Endodermal cell (in vitro differentiated cells): ENCODE measurements at places on chromosomes 7 and 10.

DNA sequence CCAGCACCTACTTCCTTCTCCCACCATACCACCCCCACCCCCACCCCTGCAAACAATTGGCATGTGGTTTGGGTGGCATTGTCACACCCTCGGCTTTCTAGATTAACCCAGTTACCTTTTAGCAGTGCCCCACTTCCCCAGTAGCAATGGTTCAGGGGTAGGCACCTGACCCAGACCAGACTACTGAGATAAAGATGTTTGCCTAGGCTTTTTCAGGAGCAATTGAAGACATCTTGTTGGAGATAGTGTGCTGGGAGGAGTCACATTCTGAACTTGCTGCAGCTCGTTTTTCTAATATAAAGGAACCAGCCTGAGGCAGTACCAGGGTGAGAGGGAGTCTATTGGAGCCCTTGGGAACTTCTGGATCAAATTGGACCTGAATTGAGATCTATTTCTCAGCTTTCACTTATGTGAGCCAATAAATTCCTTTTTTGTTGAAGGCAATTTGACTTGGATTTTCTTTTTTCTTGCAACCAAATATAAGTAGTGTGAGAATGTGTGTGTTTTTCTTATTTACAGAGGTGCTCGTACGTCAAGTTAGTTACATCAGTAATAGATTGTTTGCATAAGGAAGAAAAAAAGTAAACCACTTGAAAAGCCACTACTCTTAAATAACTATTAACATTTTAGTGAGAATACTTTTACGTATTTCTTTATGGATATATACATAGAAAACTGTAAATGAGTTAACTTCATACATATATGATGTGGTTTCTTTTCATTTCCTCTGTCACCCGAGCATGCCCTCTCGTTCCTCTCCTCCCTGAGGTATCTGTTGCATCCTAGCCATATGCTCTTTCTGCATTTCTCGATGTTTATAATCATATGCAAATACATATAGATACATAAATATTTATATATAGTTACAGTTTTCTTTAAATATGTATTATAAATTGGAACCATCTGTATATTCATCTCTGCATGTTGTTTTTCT lies 38.0 kb downstream of the RAB18 start:
- no peak for DNase-seq

DNA sequence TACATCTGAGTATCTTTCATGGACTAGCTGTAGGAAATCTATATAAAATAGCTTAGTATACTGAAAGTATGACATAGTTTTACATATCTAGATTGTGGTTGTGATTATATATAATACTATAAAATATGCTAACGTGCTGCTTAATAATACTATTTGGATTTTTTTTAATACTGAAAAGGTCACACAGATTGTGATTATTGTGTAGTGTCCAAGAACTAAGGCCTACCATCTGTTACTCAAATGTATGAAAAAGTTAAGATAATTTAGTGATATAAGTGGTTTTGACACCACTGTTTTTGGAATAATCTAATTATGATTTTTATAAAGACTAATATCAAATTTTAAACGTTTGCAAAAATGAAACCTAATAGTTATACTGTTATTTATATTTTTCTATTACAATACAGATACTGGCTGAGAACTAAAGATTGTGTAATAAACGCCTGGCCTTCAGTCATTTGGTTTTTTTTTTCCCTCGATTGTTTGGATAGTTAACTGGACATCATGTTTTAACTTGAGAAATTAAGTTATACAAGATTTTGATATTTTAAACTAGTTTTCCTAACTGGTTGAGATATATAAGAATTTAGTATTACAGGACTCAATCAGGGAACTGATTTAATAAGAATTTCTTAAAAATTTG lies 12.6 kb downstream of the PTEN start:
- no peak for DNase-seq

DNA sequence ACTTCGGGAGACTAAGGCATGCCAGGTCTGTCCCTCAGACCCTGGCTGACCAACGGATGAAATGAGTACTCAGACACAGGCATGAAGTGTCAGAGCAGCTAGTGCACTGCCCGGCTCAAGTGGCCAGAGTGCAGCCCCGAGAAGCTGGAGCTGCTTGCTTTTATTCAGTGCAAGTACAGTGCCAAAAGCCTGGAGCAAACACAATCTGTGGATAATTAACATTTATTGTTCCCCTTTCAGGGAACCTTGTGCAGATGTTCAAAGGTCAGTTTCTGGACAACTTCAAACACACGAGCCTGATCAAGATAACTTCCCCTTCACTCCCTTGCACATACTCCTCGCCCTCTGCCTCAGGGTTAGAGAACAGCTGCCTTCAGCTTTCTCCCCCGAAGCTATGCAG lies 7.9 kb upstream of the ATE1 start:
- no peak for DNase-seq

DNA sequence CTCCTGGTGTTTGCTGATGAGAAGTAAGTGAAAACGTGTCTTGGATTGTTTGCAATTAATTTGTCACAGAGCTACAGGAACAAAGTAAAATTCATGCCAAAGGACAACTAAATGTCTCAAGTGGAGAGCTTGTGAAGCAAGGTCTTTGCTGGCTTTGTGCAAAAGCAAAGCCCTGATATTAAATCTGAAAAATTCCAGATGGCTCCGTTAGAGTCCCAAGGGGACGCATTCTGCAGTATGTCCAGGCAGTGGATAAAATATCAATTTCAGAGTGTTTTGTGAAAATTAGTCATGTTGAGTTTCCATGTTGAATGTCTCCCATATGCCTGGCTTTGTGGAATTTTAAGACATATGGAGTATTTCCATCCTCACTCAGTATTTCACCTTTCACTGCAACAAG lies 102.5 kb upstream of the PTN start:
- no peak for DNase-seq

GRCh38 chr7:22350466-22351328 lies 6.3 kb downstream of the RAPGEF5 start:
- no peak for DNase-seq

GRCh38 chr7:71488308-71488707 lies 356.4 kb downstream of the GALNT17 start:
- DNase-seq = no peak

GRCh38 chr7:32103361-32103760 lies 33.2 kb upstream of the PDE1C start:
- DNase-seq = no peak

DNA sequence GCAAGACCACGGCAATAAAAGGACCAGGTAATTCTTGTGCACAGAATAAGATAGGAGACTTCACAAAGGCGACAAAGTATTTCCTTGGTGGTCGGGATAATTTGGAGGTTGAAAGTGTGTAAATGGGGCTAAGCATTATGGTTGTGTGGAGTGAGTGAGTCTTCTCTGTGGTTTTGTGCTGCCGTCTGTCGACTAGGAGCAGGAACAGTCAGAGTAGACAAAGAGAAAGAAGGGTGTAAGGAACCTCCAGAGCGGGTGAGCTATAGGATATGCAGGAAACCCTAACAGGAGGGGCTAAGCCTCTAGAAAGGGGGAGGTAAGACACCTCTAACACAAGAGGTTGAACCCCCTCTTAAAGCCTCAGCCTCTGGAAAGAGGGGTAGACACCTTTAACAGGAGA lies 201.6 kb downstream of the SH2D4B start:
- DNase-seq = no peak

- DNase-seq = no peak
These were observed 17.3 kb downstream of the DCLRE1C start for GRCh38 chr10:14936584-14936983.
